Vagina (tissue), 2 donors: ENCODE measurements at places on chromosomes 12 and 14. TPM values are rescaled to one million over a fixed set of nuclear protein-coding genes. Genes with fewer than 3 reads are reported as not detected.

Gene GLS2
- 5.2 TPM for total RNA-seq

Gene FAM181A
- total RNA-seq, result not detected

- DNase-seq, result no peak
- H3K27ac ChIP-seq, result no peak overlapping the region
- H3K36me3 ChIP-seq, result no peaks in the 10 kb centered on the region
- H3K27me3 ChIP-seq, result no peaks in the 10 kb centered on the region
- H3K4me1 ChIP-seq, result no peaks in the 10 kb centered on the region
- H3K4me3 ChIP-seq, result no peak overlapping the region
These were observed 102.1 kb upstream of the RAP1B start for GRCh38 chr12:68508576-68508975.

DNA sequence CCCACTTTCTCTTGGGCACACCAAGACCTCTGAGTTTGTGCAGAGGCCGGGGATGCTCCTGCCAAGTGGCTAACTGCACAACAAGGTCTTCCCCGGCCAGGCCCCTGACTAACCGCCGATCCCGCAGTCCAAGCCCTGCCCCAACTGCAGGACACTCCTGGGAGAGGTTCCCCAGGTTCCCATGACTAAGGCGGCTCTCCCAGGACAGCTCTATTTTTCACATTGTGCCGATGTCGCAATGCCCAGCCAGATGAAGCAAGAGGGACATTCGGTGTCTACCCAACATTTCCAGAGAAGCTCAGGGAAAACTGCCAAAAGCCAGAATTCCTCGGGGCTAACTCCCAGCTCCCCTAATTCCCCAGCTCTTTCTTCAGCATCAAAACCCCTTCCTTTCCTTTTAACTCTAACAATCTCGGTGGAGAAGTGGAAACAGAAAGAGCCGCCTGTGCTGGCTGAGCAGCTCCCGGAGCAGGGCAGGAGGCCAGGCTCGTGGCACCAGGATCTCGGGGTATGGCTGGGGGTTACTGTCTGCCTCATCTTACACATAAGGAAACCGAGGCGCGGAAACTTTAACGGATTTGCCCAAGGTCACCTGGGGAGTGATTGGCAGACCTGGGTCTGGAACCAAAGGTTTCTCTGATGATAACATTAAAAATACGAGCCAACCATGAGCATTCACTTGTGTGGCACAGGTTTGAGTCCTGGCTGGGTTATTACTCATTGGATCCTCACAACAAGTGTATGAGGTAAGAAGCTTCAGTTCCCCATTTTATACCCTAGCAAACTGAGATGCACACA lies 318.2 kb downstream of the BCL11B start:
- no peak overlapping the region for H3K4me3 ChIP-seq
- no peaks in the 10 kb centered on the region for H3K27me3 ChIP-seq
- DNase-seq, result peak; percentile 95
- H3K4me1 ChIP-seq, result peaks cover 50% of the 10 kb centered on the region

Gene RNASE3
- total RNA-seq, result not detected

DNA sequence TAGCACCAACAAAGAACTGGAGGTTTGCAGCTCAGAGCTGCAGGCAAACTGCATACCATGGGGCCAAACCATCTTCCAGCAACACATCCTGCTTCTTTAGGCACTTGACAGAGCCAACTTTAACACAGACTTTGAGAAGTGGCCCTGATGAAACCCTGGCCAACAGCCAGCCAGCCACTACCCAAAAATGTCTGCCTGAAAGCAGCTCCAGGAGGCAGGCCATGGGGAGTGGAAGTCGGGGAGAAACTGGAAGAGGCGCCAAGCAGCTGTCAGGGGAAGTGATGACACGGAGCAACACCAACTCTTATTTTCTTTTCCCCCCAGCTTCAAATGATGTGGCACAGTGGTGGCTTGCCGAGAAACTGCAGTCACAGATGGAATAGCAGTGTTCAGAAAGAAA lies 110.9 kb upstream of the PLXNC1 start:
- H3K4me1 ChIP-seq, result no peaks in the 10 kb centered on the region
- DNase-seq, result no peak
- H3K4me3 ChIP-seq, result no peak overlapping the region
- H3K27ac ChIP-seq, result no peak overlapping the region
- H3K27me3 ChIP-seq, result no peaks in the 10 kb centered on the region

DNA sequence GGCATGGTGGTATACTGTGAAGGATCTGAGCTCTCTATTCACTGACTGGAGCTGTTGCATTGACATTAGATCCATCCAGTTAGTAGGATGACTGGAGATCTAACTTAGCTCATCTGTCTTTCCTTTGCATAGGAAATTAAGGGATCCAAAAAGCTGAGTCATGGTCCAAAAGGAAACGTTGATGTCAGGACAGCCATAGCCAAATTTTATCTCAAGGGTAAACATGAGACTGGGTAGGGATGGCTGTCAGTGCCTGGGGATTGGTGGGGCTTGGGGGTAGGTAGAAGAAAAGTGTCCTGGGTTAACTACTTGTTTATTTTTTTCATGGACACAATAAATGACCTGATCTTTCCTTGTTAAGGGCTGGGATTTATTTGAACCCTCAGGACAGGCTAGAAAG lies 4.6 kb downstream of the FAM177A1 start:
- peaks cover 31% of the 10 kb centered on the region for H3K4me1 ChIP-seq
- DNase-seq, result no peak
- H3K4me3 ChIP-seq, result no peak overlapping the region

DNA sequence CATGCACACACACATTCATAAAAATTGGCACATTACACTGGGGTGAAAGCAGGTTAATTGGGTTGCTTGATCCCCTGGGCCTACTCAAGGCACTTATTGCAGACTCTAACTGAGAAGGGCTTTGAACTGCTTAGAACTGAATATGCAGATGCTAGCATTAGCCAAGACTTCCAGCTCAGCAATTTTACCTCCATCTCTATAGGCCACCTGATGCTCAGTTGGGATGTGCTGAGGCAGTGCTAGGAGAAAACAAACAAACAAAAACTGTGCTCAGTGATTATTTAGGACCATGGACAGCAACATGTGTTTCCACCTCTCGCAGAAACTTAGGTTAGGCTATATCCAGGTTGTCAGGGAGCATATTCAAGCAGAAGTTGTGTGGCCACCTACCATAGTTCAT lies 124.8 kb upstream of the WSCD2 start:
- no peak overlapping the region for H3K4me3 ChIP-seq
- peak; percentile 22 for DNase-seq

GRCh38 chr14:100159094-100159864 lies at the start of gene DEGS2:
Gene DEGS2, minus strand, starts transcription at chr14:100159645. Its CDS starts 58 bp downstream, at chr14:100159587.
- H3K27me3 ChIP-seq, result no peaks in the 10 kb centered on the region
- DNase-seq, result no peak
- H3K27ac ChIP-seq, result peak within 1 kb of the TSS; percentile 28
- peaks cover 30% of the 10 kb centered on the region for H3K4me1 ChIP-seq
